ENCODE measurements at places on chromosomes 2 and 18.

DNA sequence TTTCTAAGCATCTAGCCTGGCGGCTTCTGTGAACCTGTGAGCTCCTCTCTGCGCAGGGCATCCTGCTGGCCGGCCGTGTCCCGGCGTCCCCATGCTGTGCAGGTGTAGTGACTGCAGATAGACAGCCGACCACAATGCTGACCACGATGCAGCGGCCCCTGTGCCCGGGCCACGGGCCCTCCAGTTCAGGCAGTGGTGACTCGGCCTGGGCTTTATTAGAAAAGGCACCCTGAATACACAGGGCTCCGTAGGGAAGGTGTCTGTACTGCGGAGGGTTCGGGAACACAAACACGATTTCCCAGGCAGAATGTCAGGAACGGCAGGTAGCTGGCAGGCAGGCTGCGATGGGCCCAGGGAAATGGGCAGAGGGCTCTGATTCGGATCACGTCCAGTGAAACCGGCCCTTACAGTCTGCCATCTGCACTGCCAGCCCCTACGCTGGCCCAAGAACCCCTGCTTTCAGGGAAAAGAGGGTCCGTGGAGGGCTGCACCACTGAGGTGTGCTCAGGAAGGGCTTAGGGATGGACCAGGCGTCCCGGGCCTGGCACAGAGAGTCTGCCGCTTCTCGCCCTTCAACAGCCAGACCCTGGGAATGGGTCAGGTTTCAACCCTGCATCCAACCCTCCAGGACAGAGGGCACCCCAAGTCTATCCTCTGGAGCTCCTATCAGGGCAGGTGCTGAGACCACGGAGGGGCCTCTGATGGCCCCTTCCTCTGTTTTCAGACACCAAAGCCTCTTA is 196.5 kb downstream of the HDAC4 start:
- no peak for DNase-seq

DNA sequence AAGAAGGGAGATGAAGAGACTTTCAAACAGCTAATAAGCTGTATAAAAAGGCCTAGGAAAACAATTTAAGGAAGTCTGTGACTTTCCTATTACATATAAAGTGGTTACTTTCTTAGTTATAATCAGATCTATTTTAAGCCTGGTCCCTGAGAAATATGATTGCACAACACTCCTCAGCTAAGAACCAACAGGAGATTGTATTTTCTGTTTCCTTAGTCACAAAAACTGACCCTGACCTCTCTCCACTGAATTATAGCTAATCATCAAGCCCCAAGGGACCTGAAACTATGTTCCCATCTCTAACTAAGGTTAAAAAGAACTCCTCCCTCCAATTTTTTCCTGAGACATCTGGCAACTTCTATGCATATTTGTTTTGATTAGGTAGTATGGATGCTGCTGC is 106.9 kb downstream of the ROCK1 start:
- DNase-seq: no peak

DNA sequence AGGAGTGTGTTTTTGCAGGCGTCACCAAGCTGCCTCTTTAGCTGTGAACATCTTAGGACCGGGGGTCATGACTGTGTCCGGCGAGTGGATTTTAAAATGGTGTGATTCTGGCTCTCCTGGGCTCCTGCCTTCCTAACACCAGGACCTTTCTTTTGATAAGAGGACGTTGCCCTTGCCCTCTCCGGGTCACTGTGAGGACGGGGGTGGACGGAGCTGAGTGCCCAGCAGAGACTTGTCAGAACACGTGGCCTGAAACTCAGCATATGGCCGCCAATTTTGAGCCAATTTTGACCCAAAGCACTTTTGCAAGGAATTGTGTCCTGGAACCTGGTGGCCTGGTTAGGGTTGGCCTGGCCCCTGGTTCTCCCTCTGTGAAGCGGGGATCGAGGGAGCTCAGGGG is 40.2 kb downstream of the RTP5 start:
- no peak for DNase-seq

- no peak for DNase-seq
Observed at GRCh38 chr18:74774486-74774885, 176.8 kb downstream of the ZNF407 start.

- DNase-seq: no peak
Observed at GRCh38 chr2:15933184-15933845, 7.0 kb upstream of the MYCN start.

- no peak for DNase-seq
Observed at GRCh38 chr2:246489-247144, 17.2 kb downstream of the SH3YL1 start.

DNA sequence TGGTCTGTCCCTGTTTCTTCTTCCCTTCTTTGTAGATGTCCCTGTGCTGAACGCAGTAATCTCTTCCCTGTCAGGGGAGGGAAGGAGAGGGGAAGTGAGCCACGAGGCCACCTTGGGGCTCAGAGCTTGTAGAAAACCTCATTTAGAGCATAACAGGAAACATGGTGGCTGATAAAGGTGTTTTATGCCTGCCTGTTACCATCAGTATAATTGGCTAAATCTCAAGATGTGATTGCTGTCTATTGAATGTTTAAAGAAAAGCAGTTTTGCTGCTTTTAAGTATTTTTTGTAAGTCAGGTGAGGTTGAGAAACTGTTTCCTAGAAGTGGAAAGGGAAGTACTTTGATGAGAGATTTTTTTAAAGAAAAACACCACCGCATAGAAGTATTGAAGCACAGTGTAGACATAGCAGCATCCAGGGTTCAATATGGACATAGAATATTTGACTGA is 59.7 kb upstream of the PDK1 start:
- no peak for DNase-seq

DNA sequence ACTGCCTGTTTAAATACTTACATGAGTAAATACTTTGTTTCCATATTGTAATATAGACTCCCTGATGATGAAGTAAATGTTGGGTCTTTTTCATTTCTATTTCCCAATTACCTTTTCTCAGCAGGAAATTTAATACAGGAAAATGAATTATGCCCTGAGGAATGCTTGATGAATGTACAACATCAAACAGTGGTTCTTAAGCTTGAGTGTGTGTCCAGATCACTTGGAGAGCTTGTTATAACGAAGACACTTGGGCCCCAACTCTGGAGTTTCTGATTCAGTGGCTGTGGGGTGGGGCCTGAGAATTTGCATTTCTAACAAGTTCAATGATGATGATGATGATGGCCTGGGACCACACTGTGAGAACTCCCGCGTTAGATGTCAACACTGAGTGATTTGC is 7.1 kb upstream of the ME2 start:
- DNase-seq: no peak

- DNase-seq: no peak
Observed at GRCh38 chr2:74183878-74184277, 5.2 kb upstream of the MOB1A start.

- no peak for DNase-seq
Observed at GRCh38 chr2:240814946-240815760, 4.9 kb downstream of the KIF1A start.

- DNase-seq: no peak
Observed at GRCh38 chr18:35745814-35746213, 164.3 kb downstream of the GALNT1 start.

DNA sequence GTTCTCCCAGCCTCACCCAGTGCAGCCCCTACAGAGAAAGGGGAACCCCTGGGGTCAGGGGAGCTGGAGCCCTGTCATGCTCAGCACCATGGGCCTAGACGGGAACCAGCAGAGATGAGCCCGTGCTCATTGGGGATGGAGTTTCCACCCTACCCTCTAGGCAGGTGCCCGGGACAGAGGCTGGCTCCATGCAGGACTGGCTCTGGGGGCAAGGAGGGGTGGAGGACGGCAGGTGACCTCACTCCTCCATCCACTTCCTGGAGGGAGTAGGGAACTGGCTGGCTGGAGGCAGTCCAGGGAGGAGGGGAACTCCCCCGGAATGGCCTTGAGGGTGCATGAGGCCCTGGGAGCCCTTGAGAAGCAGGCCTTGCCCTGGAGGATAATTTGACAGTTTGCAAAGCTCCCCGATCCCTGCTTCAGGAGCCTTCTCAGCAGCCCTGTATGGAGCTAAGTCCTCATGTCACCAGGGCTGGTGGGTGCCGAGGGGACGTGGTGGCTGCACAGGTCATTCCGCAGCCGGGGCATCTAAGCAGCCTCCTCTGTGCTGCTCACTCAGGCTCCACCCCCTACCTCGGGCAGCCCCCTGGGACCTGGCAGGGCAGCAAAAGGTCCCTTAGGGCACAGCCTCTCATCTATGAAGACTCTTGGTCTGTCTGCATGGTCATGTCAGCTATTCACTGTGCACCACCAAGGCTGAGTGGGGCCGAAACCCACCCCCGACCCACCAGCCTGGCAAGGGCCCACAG is 2.1 kb downstream of the NEURL3 start:
- no peak for DNase-seq

DNA sequence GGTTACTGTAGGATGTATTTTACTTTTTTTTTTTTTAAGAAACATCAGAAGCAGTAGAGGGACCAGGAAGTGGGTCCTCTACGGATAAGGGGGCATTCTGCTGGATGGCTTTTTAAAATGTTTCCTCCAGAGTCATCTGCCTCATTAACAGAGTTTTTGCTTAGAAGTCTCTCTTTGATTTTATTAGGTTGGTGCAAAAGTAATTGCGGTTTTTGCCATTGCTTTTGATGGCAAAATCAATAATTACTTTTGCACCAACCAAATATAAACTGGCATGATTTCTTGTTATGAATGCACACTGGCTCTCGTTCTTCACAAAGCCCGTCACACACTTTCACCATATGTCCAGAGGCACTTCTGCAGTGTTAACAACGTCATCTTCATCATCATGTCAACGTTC is 68.5 kb upstream of the FAM237A start:
- no peak for DNase-seq

GRCh38 chr2:7007846-7008741 is 90.9 kb downstream of the RNF144A start:
- DNase-seq: no peak

- DNase-seq: no peak
Observed at GRCh38 chr2:29659178-29659577, 262.2 kb downstream of the ALK start.

DNA sequence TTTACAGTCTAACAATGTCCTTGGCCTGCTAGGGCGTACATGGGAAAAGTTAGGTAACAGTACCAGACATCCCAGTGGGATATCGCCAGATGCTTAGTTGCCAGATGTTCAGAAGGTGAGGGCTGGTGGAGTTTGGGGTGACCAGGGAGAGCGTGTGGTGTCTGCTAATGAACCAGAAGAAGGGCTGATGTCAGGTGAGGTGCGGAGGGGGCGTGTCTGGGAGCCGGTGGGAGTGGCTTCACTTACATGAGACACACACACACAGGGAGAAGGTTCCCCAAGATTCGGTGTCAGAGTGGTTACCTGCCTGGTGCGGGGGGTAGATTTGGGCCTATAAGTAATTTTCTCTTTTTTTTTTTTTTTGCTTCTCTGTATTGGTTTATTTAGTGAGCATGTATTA is 12.2 kb downstream of the RAB31 start:
- no peak for DNase-seq

DNA sequence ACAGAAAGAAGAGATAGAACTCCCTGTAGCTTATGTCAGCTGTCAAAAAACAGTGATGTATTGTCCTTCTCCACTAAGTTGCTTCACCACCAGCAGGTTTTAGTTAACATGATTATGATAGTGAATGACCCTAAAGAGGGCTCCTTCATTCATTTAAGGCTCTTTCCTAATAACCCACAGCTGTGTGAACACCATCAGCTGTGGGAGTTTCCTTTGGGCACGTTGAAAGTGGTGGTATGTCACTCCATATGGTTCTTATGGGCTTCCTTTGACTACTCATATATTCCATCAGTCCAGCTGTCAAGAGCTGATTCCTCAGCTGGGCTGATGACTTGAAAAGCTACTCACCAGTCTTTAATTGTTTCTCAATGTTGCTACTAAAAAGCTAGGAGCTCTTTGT is 210.3 kb downstream of the UBE2E3 start:
- DNase-seq: no peak

GRCh38 chr2:43075054-43075593 is 151.3 kb downstream of the ZFP36L2 start:
- no peak for DNase-seq

DNA sequence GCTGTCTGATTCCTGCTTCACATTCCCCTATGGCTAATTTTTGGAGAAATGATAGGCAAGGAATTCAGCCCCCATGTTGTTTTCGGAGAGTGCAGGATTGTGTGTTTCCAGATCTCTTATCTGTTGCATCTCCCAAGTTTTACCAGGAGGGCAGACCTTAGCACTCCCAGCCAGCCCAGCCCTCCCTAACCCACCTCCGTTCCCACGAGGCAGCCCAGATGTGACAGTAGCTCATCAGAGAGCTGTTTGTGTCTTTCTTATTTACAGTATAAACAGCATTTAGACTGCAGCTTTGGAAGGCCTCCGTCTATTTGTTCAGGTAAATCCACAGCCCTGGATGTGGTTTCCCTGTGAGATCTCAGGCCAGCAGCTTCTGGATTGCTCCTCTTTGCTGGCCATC is 91.6 kb downstream of the THNSL2 start:
- DNase-seq: no peak

GRCh38 chr18:3345885-3346284 is 84.0 kb downstream of the MYL12B start:
- DNase-seq: no peak

DNA sequence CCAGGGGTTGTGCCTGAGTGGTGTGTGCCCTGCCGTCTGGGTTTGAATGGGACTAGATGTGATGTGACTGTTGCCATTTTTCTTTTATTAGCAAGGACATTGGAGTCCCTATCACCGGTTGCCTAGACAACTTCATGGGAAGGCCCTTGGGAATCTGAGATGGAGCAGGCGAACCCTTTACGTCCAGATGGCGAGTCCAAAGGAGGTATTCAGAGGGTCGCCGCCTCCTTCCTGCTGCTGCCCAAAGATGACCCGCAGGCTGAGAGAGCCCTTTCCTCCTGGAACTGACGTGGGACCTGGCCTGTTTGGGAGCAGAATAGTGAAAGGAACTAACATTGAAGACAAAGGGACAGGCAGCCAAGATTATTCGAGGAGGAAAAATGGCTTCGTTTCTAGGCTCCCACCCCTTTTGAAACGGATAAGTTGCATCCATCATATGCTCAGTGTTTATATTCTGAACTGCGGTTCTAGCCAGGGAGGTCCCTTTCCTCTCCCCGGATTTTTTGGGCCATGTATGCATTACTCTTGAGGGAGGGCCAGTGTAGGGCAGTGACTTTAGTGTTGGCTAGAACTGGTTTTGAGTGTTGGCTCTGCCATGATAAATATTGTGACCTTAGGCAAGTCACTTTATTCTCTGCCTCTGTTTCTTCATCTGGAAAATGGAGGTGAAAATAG is 673 bp downstream of the CENPO start:
- DNase-seq: no peak

- peak; percentile 46 for DNase-seq
Observed at GRCh38 chr18:12038639-12039539, 54.8 kb upstream of the ANKRD62 start.

GRCh38 chr2:100862081-100862480 is 42.1 kb downstream of the NPAS2 start:
- DNase-seq: no peak

DNA sequence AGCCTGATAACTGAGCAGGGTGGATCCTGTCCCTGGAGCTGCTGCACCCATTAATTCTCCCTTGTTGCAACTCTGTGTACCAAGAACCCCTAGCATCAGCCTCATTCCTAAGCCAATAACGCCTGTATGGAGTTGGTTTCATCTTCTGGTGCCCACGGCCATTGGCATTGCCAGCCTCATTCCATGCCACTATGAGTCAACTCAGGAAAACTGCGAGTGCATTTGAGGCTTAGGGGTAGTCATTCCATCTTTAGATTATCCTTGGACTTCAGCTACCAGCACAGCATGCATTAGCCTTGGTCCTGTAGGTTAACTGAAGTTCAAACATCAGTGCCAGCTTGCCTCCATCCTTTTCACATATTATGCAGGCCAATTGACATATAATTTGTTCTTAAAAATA is 1.4 kb upstream of the TRIM54 start:
- DNase-seq: no peak

All from stimulated activated CD4-positive, alpha-beta T cell treated with anti-CD3 and anti-CD28 coated beads, Interleukin-12 subunit alpha, Interleukin-12 subunit beta, amount 100 ng/mL, for 48 hours (primary cell).